Caco-2 (cell line): ENCODE measurements at places on chromosomes 13 and 19. TPM values are rescaled to one million over a fixed set of nuclear protein-coding genes. Genes with fewer than 3 reads are reported as not detected.

- H3K36me3 ChIP-seq, result no peaks in the 10 kb centered on the region
- no peaks in the 10 kb centered on the region for H3K4me1 ChIP-seq
- no peak overlapping the region for H3K27ac ChIP-seq
- no peaks in the 10 kb centered on the region for H3K27me3 ChIP-seq
- DNase-seq, result no peak
These were observed 14.8 kb downstream of the FPR3 start for GRCh38 chr19:51809787-51810186.

DNA sequence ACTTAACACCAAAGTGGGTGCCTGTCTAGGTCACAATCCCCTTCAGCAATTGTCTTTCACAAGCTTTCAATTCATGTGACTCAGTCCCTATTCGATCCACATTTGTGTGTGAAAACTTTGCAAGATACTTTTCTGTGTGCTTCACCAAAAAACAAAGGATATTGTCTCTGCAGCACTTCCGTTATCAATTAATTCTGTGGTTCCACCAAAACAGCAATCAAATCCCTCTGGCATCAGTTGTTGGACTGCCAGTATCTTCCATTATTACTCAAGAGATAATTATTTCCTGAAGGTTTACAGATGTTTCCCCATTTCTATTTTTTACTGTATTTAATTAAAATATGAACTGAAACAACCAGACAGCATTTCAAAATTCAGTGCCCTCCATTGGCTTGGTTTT is 481.4 kb downstream of the SUCLA2 start:
- H3K4me1 ChIP-seq, result no peaks in the 10 kb centered on the region
- H3K27me3 ChIP-seq, result no peaks in the 10 kb centered on the region
- no peak overlapping the region for H3K4me3 ChIP-seq
- H3K27ac ChIP-seq, result no peak overlapping the region
- no peak for DNase-seq

The C19orf33 gene
- total RNA-seq, result 12.7 and 18.6 TPM in 2 replicates

GRCh38 chr13:95463531-95463930 is 89.0 kb upstream of the CLDN10 start:
- no peaks in the 10 kb centered on the region for H3K27me3 ChIP-seq
- DNase-seq, result no peak
- no peak overlapping the region for H3K27ac ChIP-seq
- H3K4me3 ChIP-seq, result no peak overlapping the region

GRCh38 chr19:45296355-45296754 is 26.3 kb downstream of the CKM start:
- H3K4me1 ChIP-seq, result peaks cover 8% of the 10 kb centered on the region; the same call in 1 of the 2 replicates
- no peak overlapping the region for H3K4me3 ChIP-seq
- no peak overlapping the region for H3K27ac ChIP-seq
